ENCODE measurements at places on chromosomes 6 and 20. TPM values are rescaled to one million over a fixed set of nuclear protein-coding genes. Genes with fewer than 3 reads are reported as not detected.

- peak; percentile 49 for DNase-seq
Observed at GRCh38 chr6:155171747-155172449, 91.9 kb upstream of the CLDN20 start.

CRNKL1 gene
- total RNA-seq, result 27.4 TPM

- no peak for DNase-seq
Observed at GRCh38 chr20:25047766-25048165, 10.2 kb downstream of the ACSS1 start.

GRCh38 chr6:6826095-6826901 lies 237.8 kb downstream of the LY86 start:
- no peak for DNase-seq

- no peak for DNase-seq
Observed at GRCh38 chr6:17673543-17674254, 33.0 kb downstream of the NUP153 start.

DNA sequence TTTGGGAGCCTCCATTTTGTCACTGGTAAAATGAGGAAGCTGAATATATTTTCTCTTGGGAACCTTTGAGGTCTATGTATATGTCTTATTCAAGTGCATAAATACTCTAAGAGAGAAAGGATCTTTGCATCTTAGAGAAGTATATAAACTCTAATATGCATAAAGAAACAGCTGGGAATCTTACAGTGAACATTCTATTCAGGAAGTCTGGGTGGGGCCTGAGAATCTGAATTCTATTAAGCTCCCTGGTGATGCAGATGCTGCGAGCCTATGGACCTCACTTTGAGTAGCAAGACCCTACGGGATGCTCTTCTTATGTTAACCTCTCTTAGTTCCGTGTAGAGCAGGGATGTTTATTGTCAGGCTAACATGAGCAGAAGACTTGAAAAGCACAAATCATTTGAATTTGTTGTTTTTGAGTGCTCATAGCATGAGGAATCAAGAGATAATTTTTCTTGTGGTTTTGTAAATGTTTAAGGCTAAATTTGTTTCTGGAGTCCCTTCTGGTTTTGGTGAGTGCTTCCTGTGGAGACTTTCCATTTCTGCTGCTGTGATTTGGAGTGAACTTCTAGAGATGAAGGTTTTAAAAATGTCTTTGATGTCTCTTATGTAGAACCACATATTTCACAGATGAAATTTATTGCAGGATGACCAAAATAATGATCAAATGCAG lies 281.2 kb upstream of the JAG1 start:
- no peak for DNase-seq

DNA sequence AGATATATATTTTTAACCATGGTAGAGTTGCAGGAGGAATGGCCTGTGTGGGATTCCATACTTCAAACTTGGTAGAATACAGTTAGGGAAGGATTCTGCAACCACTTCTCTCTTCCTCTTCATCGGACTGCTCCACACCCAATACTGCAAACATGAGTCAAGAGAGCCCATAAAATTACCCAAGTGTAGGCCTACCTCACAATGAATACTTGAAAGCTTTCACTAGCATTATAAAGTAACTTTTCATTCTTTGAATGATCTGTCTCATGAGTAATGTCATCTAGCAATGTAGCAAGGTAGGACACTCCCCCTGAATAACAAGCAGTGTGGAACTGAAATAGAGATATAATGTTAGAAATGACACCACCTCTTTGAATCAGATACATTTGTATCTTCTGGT lies 79.4 kb downstream of the FOXC1 start:
- DNase-seq, result no peak

DNA sequence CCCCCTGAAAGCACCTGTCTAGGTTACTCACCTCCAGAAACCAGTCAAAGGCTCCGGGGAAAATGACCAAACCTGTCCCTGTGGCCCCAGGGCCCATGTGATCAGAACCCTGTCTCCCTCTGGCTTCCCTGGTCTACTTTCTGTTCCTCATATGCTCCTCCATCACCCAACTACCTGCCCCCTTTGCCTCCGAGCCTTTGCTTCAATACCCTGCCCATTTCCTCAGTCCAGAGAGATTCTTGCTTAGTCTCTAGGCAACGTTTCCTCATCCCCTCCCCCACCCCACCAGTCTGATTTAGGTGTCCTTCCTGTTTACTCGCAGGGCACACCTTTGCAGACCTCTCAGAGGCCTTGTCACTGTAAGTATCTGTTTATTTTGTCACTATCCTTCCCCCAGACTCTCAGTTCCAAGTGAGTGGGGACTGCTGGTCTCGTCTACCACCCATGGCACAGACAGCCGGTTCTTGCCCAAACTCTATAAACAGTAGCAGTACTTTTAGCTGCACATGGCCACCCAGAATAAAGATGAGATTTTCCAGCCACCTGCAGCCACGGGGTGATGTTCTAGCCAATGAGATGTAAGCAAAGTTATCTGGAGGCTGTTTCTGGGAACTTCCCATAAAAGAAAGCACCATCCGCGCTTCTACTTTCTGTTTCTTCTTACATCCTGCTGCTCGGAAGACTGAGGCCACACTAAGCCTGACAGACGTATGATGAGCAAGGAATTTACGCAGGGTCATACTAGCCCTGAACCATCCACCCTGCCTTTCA lies 13.3 kb downstream of the ELOVL5 start:
- DNase-seq, result peak; percentile 65

DNA sequence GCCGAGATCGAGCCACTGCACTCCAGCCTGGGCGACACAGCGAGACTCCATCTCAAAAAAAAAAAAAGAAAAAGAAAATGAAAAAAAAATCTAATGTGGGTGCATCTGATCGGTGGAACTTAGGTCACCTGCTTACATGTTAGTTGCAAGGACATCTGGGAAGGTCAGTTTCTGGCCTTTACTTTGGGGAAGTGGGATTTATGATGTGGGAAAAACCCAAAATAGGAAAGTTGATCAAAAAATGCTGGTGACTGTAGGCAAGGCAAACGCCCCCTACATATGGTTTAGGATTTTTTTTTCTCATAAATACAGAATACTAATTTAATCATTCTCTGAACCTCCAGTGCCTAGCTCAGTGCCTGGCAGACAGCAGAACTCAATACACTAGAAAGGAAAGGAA lies 69.2 kb upstream of the PIM1 start:
- DNase-seq, result no peak

GRCh38 chr6:52514514-52514913 lies 62.3 kb downstream of the TRAM2 start:
- no peak for DNase-seq

DNA sequence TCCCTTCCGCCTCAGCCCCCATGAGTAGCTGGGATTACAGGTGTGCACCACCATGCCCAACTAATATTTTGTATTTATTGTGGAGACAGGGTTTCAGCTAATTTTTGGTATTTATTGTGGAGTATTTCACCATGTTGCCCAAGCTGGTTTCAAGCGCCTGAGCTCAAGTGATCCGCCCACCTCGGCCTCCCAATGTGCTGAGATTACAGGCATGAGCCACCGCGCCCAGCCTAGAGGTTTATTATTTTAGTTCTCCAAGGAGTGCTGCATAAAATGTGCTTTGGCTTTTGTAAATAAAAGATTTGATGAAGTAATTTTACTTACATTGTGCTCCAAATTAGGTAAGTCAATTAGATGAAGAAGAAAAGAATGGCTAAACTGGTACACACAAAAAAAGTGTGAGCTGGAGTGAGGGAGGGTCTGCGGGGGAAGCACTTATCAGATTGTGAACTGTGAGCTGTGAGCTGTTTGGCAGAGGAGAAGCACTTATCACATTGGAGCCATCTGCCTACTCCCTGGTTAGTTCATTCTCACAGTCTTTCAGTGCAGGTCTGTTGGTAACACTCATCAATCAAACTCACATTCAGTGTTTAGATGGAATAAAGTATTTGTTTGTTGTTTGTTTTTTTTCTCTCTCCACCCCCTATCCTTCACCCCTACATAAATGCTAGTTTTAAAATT lies 398.0 kb downstream of the EPHA7 start:
- peak; percentile 44 for DNase-seq

- no peak for DNase-seq
Observed at GRCh38 chr6:34979218-34979617, 90.2 kb downstream of the ANKS1A start.

GRCh38 chr20:24742436-24742835 lies 206.6 kb upstream of the CST7 start:
- peak; percentile 34 for DNase-seq

- no peak for DNase-seq
Observed at GRCh38 chr6:26118999-26119398, 31.8 kb downstream of the HFE start.

- no peak for DNase-seq
Observed at GRCh38 chr6:25218346-25218745, 60.8 kb upstream of the CARMIL1 start.

DNA sequence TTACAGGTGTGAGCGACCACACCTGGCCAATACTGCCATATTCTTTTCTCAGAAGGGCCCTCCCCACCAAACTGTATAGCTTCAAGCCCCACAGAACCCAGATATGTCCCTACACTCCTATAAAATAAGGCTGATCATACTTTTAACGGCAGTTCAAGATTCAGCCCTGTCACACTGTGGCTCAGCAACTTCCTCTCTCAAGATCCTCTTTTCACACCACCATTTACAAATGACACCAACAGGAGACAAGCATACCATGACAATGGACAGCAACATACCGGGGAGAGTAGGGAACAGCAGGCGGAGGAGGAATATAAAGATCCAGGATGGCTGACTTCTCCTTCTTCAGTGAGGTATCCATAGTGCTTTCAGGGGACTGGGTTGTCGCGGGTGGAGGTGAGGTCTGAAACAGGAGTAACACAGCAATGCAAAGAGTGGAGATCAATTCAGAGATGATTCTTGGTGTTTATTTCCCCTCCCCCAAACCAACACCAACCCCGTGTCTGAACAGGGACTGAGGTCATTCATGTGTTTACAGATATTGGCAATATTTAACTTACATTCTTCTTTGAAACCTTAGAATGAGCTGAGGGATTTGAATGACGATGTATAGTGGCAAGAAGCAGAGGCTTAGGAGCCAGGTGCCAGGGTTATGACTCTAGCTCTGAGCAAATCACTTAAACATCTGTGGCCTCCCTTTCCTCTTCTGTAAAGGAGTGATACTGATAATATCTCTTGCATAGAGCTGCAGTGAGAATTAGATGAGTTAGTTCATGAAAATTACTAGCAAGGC lies 57.6 kb upstream of the IPCEF1 start:
- no peak for DNase-seq

- peak; percentile 69 for DNase-seq
Observed at GRCh38 chr6:45864651-45865050, 151.0 kb downstream of the CLIC5 start.

- DNase-seq, result peak; percentile 56
Observed at GRCh38 chr20:43320536-43320935, 130.8 kb upstream of the PTPRT start.

SLC17A3 gene
- not detected for total RNA-seq

DNA sequence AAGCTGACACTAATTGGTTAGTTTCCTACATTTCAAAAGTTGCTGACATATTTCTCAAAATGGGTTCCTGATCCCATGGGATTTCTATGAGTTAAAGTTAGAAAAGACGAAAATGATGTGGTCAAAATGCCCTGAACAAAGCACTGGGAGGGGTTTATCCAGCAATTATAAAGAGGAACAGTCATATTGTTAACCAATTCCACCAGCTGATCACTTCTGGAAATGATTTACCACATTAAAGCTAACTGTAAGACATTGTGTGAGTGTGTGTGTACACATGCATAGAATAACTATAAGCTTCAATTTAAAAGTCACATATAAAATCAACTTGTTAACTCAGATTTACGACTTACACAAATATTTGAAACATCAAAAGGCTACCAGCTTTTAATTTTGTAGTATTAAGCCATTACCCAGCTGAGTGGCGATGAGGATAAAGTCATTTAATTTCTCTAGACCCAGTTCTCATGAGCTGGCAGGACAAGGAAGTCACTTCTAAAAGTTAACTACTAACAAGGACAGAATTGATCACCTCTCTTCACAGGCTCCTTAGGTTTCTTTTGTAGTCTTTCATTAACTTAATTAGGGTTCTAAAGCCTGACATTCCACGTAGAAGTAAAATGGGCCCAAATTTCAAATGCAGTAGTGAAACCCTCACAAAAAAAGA lies 40.4 kb downstream of the MAN1A1 start:
- DNase-seq, result no peak

- DNase-seq, result no peak
Observed at GRCh38 chr6:147973806-147974205, 368.8 kb upstream of the SASH1 start.

- no peak for DNase-seq
Observed at GRCh38 chr20:50418890-50419642, 91.1 kb upstream of the PTPN1 start.

DNA sequence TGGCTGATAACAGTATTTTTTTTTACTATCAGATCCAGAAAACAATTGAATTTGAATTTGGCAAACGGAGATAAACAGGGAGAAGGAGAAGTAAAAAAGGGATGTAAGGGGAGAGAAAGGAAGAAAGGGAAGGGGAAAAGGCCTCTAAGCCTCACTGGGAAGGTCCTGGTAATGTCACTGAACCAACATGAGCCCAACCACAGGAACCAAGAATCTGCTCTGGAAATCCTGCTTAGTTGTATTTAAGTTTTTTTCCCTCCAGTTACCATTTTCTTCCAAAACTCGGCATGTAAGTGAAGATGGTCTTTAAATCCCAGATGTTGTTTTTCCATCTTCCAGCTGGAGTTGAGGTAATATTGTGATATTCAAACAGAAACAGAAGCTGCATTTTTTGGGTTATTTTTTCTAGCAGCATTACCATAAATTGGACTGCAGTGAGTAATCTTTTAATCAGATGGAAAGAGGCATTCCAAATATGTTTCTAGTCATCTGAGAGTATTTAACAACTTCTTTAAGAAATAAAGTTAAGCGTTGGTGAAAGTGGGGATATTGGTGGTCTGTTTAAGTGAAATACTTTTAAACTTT lies 91.1 kb downstream of the TXNDC5 start:
- DNase-seq, result no peak

ACAT2 gene
- total RNA-seq, result 108 TPM

GRCh38 chr6:158628542-158628941 lies 16.0 kb downstream of the DYNLT1 start:
- DNase-seq, result peak; percentile 41

- no peak for DNase-seq
Observed at GRCh38 chr20:48651271-48651670, 176.5 kb downstream of the PREX1 start.

DPPA5 gene
- not detected for total RNA-seq

TNNC2 gene
- total RNA-seq, result 0.47 TPM

DNA sequence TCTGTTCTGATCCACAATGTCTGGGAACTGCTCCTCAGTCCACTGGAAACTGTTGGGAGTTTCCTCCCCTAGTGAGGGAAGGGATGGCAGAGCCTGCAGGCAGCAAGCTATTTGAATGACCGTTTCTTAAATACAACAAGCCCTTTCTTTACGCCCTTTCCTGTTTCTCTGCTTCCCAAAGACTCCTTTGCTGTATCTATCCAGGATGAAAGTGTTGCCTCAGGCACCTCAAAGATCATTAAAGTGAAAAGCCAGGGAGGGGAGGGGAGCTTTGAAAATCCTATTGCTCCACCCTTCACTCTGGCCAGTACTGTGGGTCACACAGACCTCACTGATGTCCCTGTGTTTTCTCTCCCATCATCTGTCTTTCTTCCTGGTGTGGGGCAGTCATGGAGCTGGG lies 213.1 kb downstream of the RNF144B start:
- no peak for DNase-seq

PDYN gene
- 0.56 TPM for total RNA-seq

ARID1B gene
- 110 TPM for total RNA-seq

CDKN1A gene
- 2.3 TPM for total RNA-seq

Data from endodermal cell (in vitro differentiated cells).